ENCODE measurements at places on chromosomes 1 and 21.

GRCh38 chr1:186244825-186245224, 130.2 kb downstream of the TPR start:
- DNase-seq, result no peak

DNA sequence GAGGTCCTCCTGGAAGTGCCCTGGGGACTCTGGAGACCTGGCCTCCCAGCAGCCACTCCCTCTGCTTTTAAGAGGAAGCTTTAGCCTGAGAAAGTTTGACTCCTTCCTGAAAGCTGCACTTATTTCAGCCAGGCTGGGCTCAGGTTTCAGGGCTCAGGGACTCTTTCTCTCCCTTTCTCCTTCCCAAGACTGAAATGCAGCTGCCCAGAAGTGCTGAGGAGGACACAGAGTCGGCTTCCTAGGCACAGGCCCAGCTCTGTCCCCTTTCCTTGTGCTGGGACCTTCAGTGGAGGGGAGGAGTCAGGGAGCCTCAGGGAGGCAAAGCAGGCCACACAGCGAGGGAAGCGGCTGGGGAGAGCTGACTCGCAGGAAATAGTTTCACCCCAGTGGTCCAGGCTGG, 137.3 kb downstream of the NAV1 start:
- DNase-seq, result no peak

- DNase-seq, result no peak
Measured at GRCh38 chr1:64651841-64652240, 93.0 kb upstream of the RAVER2 start.

DNA sequence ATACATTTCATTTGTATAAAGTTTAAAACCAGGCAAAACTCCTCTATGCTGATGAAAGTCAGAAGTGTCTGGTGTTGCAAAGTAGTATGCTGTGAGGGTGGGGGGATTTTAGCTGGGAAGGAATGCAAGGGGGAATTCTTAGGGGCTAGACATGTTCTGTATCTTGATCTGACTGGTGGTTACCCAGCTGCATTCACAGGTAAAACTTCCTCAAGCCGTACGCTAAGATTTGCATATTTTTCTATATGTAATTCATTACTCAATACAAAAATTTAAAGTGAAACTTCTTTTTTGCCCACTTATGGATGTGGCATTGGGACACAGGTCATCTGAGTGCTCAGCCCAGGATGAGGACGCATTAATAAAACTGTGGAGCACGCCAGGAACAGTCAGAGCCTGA, 323.3 kb downstream of the PAPPA2 start:
- DNase-seq, result no peak

DNA sequence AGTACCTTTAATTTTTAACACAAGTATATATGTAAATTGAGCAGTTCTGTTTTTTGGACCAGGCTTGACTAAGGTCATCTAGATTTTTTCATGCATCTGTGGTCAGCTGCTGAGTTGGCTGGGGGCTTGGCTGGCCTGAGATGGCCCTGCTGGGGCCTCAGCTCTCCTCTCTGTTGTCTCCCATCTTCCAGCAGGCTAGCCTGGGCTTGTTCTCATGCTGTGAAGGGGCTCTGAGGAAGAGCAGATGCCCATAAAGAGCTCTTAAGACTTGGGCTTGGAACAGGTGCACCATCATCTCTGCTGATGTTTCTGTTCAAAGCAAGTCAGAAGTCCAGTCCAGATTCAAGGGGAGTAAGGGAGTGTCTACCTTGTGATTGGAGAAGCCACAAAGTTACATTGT, 51.2 kb upstream of the TNR start:
- DNase-seq, result no peak

- no peak for DNase-seq
Measured at GRCh38 chr1:81174052-81174451, 626.7 kb upstream of the ADGRL2 start.

DNA sequence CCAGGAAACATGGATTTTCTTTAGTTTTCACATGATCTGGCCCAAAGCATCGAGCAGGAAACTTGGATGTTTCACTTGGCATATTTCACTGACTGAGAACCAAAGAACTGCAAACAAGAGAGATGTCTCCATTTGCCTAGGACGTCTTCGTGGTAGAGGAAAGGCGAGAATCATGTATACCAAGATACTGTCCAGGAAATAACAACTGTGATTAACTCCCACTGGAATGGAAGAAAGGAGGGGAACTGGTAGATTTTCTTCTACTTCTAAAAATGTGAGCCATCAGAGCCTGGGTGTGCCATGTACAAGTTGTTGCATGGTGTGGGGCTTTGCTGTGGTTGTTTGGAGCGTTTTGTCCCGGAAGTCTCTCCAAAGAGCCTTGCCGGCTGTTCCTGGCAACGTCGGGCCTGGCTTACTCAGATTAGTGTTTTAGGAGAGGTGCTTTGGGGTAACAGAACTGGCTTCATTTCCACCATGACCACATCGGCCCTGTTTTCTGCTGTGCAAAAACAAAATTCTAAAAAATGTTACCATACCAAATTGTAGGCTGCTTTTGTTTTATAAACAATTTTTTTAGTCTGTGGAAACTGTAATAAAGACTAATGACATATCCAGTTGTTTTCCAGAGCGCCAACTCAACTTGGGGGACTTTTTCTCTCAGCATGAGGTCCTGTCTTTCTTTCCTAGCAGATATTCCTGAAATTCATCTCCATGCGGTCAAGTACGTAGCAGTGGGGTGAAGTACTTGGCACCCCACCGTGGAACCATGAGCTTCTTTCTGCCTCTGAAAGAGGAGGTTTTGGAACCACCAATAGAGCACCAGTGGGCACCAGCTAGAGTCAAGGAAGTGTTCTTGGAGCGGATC, 118.3 kb downstream of the TM2D1 start:
- no peak for DNase-seq

GRCh38 chr1:64539781-64540218, 69.9 kb downstream of the CACHD1 start:
- DNase-seq, result no peak

DNA sequence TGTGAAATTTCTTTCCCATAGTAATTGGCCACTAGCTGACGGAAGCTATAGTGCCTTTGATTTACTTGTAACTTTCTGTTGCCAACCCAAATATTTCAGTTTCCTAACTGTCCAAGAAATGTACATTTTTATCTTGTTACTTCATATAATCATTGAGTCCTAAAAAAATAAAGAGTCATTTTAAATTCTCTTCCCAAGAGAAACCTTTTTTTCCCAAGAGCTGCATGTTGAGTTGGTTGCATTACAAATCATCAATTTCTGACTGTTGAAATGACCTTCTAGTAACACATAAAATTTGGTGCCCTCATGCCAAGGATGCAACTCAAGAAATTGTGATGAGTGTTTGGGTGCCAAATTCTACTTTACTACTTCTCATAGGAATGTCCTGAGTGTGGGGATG, 61.0 kb downstream of the HMCN1 start:
- no peak for DNase-seq

DNA sequence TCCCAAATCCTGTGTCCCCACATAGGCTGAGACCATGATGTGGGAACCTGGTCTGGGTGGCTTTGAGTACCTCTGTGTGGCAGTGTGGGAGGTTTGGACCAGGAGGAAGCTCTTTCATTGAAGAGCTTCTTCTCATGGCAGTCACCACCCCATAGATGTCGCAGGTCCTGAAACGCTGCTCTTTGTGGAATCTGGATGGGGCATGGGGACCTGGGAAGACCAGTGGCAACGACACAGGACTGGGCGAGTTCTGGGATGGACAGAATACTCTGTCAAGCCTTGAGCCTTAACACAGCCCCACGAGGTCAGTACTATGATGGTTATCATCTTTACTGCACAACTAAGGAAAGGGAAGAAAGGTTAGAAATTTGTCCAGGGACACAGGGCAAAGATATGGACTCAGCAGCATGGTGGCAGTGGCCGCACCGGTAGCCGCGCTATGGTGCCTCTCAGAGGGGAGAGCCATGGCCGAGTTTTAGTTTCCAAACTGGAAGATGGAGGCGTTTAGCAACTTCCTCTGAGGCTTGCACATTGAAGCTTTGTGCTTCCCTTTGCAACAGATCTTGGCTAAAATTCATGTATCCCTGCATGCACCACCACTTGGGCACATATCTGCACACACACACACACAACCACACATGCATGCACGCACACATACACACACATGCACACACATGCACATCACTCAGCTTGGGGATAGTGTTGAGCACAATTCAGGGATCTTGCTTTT, 117.7 kb upstream of the C1orf174 start:
- DNase-seq, result no peak

DNA sequence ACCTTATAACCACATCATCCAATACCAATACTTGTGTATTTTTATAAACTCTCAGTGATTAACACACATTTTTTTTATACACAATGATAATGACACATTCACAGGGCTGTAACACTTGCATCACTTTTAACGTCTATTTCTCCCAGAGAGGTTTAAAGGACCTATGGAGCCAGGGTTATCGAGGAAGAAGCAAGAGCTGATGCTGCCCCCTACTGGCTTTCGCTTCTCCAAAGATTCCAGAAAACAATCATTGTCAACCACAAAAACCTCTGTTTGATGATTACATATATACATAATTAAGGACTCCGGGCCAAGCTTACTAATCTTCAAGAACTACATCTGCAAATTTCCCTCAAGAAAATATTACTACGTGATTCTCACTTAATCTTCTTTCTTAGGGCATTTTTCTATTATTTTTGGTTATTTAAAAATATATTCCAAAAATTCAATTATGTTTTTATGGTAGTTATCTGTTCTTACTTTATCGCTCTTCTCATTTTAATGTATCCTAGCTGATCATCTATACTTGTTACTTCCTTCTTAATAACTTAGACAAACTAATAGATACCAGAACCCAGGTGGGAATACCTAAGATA, 214.5 kb downstream of the VAV3 start:
- no peak for DNase-seq

- no peak for DNase-seq
Measured at GRCh38 chr1:8312235-8313218, 5.4 kb upstream of the SLC45A1 start.

DNA sequence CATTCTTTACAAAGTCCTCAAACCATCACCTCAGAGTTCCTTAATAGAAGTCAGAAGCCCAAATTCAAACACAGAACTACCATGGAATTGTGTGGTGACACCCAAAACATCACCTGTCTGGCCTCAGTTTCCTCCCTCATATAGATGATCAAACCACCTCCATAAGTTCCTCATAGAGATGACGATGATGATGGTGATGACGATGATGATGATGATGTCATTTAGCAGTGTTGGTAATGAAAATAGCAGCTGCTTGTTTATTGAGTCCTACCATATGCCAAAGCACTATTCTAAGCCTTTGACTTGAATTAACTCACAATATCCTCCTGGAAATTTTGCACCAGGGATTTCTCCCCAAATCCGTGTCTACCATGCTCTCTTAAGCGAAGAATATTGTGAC, 139.9 kb downstream of the PROX1 start:
- no peak for DNase-seq

- DNase-seq, result no peak
Measured at GRCh38 chr21:34928637-34929036, 120.5 kb downstream of the RUNX1 start.

- no peak for DNase-seq
Measured at GRCh38 chr1:60875138-60875537, 207.2 kb upstream of the NFIA start.

DNA sequence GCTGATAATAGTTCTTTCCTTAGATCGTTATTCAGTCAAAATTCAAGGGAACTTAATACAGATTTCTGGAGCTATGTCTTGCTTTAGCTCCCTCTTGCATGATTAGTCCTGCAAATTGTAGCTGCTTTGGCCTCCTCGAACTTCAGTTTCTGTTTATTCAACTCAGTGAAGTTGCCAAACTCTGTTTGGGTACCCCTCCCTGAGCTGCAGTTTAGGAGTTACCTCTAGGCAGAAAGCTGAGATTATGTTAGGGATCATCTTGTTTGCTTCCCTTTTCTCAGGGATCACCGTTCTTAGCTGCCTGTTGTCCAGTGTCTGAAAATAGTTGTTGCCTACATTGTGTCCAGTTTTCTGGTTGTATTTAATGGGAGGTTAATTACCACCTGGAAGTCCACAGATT, 43.5 kb downstream of the SNX27 start:
- DNase-seq, result no peak

GRCh38 chr21:45833414-45833813, 148.2 kb upstream of the COL6A1 start:
- no peak for DNase-seq

- DNase-seq, result no peak
Measured at GRCh38 chr1:3342960-3343359, 111.5 kb upstream of the ARHGEF16 start.

- no peak for DNase-seq
Measured at GRCh38 chr21:27212441-27212840, 245.6 kb upstream of the ADAMTS5 start.

DNA sequence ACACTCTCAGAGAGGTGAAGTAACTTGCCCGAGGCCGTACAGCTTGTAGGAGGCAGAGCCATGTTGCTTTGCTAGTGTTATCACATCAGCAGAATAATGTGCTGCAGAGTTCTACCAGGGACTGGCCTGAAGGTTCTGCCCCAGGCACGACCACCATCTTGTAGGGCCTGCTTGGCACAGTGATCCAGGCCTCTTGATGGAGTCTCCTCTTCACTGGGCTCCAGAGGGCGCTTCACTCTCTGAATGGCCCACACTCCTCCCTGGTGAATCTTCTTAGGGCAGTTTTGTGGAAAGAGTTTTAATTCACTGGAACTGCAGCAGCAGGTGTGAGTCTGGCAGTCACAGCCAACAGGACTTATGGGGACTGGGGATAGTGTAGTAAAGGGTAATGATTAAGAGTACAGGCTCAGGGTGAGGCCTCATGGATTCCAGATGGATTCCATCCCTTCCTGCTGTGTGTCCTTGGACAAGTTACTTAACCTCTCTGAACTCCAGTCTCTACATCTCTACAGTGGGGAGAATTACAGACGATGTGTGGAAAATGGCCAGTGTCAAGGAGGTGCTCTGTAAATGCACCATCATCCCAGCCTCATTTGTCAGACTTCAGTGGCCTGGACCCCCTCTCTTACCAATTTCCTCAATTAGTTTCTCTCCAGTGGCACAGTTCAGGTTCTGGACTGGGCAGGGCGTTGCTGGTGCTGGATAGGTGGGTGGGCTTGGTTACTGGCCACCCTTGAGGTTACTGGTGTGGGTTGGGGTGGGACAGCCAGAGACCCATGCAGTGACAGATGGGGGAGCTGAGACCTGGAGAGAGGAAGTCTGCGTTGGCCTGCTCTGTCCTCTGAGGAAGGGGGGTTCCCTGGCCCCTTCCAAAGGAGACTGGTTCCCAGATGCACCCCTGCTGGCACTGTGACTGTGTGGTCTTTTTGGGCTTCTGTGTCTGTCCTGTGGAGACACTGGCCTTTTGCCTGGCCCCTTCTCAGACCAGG, 45.9 kb upstream of the CSF3R start:
- no peak for DNase-seq

DNA sequence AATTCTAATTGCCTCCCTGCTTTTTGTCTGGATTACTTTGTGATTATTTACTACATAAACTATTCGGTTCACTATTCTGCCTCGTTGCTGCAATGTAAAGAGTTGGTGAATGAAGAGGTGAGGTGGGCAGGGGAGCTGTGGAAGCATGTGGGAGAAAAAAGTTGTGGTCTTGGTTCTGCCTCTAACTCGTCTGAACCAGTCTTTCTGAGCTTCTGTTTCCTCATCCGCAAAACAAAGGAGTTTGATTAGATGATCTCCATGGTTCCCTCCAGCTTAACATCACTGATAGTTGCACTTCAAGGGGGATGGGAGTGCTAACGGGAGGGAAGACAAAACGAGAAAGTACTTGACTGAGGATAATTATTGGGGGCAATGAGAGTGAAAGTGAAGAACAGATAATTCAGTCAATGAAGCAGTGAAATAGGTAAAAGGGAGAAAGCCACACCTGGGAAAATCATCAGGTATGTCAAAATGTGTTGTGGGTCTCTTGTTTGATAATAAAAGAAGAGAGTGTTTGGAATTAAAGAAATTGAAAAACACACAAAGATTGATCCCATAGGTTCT, 26.2 kb upstream of the UHMK1 start:
- no peak for DNase-seq
